Lower lobe of right lung (tissue), 2 donors: ENCODE measurements at places on chromosomes 2 and 18. TPM values are rescaled to one million over a fixed set of nuclear protein-coding genes. Genes with fewer than 3 reads are reported as not detected.

The DTNA gene
- 21.0 TPM for total RNA-seq

- peaks cover 11% of the 10 kb centered on the region for H3K27me3 ChIP-seq
- no peaks in the 10 kb centered on the region for H3K36me3 ChIP-seq
- H3K4me1 ChIP-seq, result no peaks in the 10 kb centered on the region
- no peak overlapping the region for H3K27ac ChIP-seq
- DNase-seq, result no peak
Measured at GRCh38 chr2:218138047-218138446, 12.2 kb downstream of the CXCR2 start.

The ADD2 gene
- 2.1 TPM for total RNA-seq

The ICA1L gene
- total RNA-seq, result 5.6 TPM

The KIF1A gene
- 0.24 TPM for total RNA-seq

DNA sequence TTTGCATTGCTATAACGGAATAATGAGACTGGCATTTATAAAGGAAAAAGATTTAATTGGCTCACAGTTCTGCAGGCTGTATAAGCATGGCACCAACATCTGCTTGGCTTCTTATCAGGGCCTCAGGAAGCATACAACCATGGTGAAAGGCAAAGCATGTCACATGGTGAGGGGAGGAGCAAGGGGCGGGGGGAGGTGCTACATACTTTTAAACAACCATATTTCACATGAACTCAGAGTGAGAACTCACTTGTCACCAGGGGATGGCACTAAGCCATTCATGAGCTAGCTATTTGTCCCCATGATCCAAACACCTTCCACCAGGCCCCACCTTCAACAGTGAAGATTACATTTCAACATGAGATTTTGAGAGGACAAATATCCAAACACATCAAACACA is 188.7 kb downstream of the MBD5 start:
- H3K4me3 ChIP-seq, result no peak overlapping the region
- DNase-seq, result no peak
- no peaks in the 10 kb centered on the region for H3K4me1 ChIP-seq
- H3K27me3 ChIP-seq, result no peaks in the 10 kb centered on the region
- H3K27ac ChIP-seq, result no peak overlapping the region

The CHST9 gene
- 5.6 TPM for total RNA-seq

DNA sequence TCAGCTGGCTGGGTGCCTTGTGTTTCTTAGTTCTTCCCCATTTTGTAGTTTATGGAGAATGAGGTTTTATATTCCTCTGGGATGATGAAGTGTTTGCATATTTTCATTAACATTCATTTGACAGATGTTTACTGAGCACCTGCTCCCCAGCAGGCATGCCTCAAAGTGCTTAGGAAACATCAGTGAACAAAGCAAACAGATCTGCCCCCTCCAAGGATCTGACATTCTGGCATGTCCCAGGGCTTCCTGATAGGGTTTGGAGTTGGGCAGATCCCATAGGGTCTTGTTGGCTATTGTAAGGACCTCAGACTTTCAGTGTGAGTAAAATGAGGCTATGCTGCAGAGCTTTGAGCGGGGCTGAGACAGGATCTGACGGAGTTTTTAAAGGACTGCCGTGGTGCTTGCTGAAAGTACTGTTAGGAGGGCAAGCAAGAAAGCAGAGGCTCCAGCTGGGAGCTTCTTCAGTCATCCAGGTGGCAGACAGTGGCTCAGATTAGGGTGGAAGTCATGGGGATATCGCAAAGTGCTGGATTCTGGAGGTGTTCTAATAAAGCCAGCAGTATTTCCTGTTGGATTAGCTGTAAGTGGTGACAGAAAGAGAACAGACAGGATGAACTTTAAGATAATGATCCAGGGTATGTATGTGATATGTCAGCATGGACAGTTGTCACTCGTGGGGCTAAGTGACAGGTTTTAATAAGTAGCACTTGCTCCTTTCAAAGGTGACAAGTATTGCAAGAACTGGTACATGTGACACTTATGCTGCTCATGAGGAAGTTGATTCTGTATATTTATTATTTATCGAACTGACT is 11.3 kb upstream of the IAH1 start:
- no peak overlapping the region for H3K4me3 ChIP-seq
- no peaks in the 10 kb centered on the region for H3K4me1 ChIP-seq
- H3K36me3 ChIP-seq, result peaks cover 51% of the 10 kb centered on the region
- H3K27me3 ChIP-seq, result no peaks in the 10 kb centered on the region
- no peak overlapping the region for H3K27ac ChIP-seq
- DNase-seq, result no peak

The SKOR2 gene
- not detected for total RNA-seq

DNA sequence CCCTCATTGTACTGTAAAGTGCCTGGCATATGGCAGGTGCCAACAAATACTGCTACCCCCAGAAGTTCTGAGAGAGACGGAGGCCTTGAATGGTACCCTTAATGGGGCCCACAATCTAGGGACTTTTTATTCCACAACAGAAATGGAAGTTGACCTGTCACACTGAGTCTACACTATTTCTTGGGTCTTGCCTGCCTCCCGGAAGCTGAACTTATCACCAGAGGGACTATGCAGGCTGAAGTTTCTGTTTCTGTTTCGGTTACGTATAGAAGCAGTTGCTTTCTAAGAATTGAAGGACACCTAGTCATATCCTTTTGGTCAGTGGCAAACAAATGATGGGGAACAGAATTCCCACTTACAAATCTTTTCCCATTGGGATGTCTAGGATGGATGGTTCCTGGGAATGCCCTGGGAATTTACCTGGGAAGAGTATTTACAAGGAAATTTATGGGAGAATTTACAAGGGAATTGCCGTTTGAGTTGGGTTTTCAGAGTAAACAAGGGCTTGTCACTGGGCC is 74.2 kb downstream of the HS1BP3 start:
- H3K4me3 ChIP-seq, result peak overlapping the region; percentile 2
- H3K4me1 ChIP-seq, result peaks cover 79% of the 10 kb centered on the region
- DNase-seq, result no peak
- H3K27me3 ChIP-seq, result no peaks in the 10 kb centered on the region

The DNAH6 gene
- 6.3 TPM for total RNA-seq

GRCh38 chr2:26173776-26174482 is 1.0 kb downstream of the GAREM2 start:
- no peak for DNase-seq
- H3K27ac ChIP-seq, result no peak overlapping the region
- H3K36me3 ChIP-seq, result no peaks in the 10 kb centered on the region
- peaks cover 7% of the 10 kb centered on the region for H3K4me1 ChIP-seq
- peaks cover 45% of the 10 kb centered on the region for H3K27me3 ChIP-seq
